CD4-positive, alpha-beta T cell (primary cell): ENCODE measurements at places on chromosomes 5 and 9.

GRCh38 chr5:134240421-134240962, 14.6 kb upstream of the PPP2CA start:
- no peak for DNase-seq

DNA sequence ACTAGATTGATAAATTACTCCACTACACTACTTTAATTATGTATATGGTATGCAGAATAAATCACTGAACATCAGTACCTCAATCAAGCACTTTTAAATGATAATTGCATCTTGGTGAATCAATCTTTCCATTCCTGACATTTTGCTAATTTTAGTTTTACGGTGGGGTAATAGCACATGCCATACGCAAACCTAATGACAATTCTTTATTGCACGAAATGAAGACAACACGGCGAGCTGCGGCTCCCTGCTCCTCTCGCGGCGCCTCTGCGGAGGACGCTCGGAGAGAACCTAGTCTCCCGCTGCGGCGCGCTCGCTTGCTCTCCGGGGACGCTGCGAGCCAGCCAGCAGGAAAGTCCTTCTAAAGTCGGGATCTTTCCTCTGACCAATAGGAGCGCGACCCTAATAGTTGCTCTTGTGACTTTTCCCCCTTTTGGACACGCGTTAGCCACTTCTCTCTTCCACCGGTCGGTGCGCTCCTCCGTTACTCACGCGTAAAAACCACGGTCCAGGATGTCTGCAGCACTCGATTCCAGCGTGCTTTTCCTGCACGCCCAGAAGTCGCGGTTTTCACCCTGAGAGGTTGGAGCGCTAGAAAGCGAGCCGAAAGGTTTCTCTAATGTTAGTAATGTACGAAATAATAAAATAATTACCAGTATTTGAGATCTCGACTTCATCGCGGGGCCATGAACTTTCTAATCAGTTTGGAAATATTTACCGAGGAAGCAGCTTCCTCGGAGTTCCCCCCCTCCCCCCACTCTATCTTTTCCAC, 1.0 kb upstream of the MEF2C start:
- no peak for DNase-seq

GRCh38 chr9:105373723-105374122, 74.1 kb upstream of the FSD1L start:
- DNase-seq: no peak

DNA sequence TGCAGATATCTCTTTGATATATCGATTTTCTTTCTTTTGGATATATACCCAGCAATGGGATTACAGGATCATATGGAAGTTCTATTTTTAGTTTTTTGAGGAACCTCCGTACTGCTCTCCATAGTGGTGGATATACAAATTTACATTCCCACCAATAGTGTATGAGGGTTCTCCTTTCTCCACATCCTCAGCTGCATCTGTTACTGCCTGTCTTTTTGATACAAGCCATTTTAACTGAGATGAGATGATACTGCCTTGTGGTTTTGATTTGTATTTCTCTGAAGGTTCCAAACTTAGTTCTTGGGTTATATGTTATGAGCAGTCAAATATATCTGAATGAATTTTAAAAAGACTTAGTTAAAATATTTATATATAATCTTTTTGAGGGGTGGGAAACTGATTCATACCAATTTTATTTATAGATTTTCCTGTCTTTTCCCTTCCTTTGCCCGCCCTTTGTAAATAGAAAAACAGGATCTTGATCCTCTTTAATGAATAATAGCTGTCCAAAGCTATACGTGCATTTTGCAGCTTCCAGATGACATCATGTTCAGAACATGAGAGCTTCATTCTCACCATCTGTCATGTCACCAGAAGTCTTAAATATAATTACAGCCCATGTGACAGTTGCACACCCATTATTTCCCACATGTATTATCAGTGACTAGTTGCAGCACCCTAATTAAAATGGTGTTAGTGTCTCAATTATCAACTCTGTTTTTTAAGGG, 6.2 kb upstream of the ARHGEF28 start:
- DNase-seq: no peak
